Omental fat pad (tissue), 4 donors: ENCODE measurements at places on chromosomes 16 and 17.

DNA sequence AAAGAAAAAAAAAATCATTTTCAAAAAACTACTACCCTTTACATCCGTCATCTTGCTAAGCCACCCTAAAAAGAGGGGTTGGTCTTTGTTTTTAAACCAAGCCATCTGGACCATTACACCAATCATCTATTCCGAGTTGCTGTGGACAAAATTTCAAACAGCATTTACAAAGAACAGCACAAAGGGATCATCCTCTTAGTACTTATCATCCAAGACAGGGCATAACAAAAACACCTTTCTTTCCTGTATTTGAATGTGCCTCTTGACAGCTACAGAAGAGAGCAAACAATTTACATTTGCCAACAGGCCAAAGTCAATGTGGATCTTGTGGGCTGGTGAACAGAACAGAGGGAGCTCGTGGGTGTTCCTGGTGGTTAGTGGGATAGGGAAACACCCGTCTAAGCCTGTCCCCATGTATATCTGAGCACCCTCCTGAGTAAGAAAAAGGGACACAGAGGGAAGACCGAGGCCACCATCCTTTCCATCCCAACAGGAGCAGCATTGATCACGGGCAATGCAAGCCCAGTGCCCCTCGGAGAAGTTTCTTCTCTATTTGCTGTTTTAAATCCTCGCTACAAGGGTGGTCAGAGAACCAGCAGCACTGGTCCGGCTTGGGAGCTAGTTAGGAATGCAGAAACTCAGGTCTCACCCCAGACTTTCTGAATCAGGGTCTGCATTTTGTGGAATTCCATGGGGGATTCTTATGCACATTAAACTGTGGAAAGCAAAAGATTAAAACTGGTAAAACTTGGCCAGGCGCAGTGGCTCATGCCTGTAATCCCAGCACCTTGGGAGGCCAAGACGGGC is 1.9 kb downstream of the SLC39A11 start:
- no peak for DNase-seq

GRCh38 chr17:7408252-7408727 is 645 bp downstream of the NLGN2 start:
- no peak for DNase-seq

GRCh38 chr17:43175213-43176118 is 4.5 kb downstream of the NBR1 start:
- DNase-seq: no peak

DNA sequence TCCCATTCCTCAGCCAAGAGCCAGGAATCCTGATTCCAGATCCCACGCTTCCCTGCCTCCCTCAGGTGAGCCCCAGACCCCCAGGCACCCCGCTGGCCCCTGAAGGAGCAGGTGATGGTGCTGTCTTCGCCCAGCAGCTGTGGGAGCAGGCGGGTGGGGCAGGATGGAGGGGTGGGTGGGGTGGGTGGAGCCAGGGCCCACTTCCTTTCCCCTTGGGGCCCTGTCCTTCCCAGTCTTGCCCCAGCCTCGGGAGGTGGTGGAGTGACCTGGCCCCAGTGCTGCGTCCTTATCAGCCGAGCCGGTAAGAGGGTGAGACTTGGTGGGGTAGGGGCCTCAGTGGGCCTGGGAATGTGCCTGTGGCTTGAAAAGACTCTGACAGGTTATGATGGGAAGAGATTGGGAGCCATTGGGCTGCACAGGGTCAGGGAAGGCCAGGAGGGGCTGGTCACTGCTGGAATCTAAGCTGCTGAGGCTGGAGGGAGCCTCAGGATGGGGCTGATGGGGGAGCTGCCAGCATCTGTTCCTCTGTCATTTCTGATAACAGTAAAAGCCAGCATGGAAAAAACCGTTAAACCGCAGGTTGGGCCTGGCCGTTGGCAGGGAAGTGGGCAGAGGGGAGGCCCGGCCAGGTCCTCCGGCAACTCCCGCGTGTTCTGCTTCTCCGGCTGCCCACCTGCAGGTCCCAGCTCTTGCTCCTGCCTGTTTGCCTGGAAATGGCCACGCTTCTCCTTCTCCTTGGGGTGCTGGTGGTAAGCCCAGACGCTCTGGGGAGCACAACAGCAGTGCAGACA is at the start of gene SPN:
TSS of gene SPN (plus strand) at position 232 of the 791 bp plus-strand sequence. CDS start at position 714, 482 bp downstream.
- DNase-seq: no peak

DNA sequence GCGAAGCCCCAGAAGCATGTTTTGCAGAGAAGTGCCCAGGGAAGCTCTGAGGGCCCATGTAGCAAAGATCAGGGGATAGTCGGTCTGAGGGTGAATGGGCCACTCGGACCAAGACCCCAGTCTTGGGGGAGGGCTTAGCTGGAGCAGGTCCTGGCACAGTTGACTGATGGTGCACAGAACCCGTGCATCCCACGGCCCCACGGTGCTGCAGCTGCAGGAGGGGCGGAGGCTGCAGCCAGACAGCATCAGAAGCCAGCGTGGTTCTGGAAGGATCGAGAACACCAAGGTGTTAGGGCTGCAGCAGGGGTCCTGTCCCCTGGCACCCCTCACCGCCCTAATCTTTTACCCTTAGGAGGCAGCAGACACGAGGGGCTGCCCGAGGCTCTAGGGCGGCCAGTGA is 6.5 kb upstream of the MC1R start:
- no peak for DNase-seq

DNA sequence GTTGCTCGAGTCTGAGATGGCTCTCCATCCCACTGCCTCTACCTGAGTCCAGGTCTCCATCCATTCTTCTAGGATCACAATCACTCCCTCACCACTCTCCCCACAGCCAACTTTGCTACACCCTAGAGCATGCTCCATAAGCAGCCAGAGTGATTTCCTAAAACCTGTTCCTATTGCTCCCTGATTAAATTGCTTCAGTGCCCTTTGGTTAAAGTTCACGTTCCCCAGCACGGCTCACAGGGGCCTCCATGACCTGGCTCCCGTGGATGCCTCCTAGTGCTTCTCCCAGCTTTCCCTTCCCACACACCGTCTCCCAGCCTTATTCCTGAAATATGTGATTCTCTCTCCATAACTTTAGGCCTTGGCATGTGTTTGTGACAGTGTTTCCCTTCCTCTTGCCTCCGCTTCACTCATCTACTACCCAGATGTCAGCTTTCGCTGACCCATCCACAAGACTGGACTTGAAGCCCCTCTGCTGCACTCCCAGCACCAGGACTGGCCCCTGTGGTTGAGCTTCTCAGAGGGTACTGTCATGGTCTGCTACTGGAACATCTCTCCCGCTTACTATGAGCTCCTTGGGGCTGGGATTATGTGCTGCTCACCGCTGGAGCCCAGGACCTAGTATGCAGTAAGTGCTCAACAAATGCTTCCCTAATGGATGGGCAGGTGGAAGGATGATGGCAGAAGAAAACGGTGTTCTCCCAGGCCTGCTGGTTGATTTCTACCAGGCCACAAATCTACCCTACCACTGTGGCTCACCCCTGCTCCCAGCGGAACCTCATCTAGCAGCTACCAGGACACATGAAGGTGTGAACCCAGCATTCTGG is 17.9 kb downstream of the MYO18A start:
- no peak for DNase-seq

DNA sequence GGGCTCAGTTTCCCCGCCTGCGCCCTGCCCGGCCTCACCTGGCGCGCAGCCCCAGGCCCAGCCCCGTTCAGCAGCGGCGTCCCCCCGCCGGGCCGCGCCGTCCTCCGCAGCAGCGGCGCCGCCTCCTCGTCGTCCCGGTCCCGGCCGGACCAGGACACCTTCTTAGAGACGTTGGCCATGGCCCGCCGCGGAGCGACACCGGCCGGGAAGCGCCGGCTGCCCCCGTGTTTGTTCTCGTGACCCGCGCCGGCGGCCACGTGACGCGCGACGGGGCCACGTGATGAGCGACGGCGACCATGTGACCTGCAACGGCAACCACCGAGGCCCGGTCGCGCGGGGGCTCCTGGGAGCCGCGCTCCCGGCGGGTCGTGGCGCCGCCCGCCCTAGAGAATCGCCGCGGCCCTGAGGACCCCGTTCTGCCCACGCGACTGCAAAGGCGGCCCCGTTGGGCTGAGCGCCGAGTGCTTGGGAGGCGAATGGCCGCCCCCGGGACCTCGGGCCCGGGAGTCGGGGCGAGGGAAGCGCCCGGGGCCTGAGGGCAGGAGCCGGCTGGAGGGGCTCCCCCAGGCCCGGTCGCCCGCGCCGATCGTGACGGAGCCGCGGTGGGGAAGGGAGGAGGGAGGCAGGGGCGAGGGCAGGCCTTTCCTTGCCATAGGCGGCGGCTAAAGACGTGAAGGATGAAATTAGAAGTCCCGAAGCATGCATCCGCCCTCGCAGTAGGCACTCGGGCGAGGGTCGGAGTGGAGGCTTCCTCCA is at the start of gene CLCN7:
TSS of gene CLCN7 (minus strand) at position 233 of the 756 bp plus-strand sequence. CDS start at position 179, 54 bp downstream.
- peak; percentile 89 for DNase-seq

DNA sequence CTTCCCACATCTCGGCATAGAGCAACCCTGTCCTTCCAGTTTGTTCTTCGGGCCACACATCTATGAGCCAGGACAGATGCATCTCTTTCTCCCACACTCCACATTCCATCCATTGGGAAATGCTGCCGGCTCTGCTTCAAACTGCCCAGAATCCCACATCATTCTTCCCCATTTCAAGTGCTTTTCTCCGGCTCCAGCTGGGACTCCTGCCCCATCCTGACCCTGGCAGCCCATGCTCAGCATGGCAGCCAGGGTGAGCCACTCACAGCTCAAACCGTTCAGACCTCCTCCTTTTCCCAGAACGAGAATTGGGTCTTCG is 132.8 kb upstream of the SDK2 start:
- DNase-seq: no peak

- no peak for DNase-seq
These were observed 2.3 kb downstream of the TGFB1I1 start for GRCh38 chr16:31474173-31474714.

DNA sequence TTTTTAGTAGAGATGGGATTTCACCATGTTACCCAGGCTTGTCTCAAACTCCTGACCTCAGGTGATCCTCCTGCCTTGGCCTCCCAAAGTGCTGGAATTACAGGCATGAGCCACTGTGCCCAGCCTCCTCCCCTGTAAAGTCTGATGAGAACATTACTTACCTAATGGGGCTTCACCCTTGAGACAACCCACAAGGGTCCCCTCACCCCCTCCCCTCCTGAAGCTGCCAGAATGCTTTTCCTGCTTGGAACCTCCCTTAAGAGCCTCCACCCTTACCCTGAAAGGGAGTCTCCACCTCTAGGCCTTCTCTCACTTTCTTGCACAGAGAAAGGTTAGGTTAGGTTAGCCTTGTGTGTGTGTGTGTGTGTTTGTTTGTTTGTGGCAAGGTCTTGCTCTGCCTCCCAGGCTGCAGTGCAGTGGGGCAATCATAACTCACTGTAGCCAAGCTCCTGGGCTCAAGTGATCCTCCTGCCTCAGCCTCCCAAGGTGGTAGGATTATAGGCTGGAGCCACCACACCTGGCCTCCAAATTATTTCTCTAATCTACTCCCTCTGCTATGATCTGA is 8.9 kb downstream of the SLC5A11 start:
- no peak for DNase-seq

DNA sequence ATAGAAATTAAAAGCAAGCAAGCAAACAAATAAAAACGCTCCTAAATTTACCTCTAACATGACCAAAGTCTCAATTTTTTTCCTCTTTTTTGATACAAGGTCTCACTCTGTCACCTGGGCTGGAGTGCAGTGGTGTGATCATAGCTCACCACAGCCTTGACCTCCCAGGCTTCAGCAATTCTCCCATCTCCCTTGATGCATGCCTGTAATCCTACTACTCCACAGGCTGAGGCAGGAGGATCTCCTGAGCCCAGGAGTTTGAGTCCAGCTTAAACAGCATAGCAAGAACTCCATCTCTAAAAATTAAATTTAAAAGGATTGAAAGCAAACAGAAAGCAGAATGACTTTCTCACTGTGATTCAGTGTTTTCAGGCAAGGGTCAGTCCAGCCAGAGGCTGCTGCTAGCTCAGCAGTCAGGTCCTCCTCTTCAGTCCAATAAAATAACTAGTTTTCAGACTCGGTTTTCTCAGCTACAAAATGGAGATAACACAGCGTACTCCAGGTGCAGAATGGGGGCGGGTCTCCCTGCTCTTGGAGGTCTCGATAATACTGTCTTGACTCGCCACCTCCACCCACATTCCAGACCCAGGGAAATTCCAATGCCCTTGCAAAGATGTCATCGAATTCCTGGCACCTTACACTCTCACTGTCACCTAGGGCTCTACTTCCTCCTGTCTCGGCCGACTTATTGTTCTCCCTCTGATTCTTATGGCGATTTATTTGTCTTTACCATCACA is 20.7 kb upstream of the MRTFB start:
- DNase-seq: no peak

DNA sequence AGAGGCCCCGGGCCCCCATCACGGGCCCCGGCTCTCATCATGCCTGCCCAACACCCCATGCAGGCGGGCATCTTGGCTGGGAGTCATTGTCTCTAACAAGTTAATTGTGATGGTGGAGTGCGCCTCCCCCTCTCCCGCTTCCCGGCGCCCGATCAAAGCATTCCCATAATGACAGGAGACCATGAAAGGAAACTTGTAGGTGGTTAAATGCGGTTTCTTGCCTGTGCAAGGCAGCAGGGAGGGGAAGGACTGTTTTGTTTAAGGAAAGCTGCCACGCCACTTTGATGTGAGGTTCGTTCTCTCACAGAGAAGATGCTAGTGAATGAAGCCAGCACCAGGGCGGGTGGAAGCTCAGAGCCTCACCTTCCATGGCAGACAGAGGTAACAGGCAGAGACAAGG is 45.4 kb downstream of the C16orf78 start:
- DNase-seq: no peak

DNA sequence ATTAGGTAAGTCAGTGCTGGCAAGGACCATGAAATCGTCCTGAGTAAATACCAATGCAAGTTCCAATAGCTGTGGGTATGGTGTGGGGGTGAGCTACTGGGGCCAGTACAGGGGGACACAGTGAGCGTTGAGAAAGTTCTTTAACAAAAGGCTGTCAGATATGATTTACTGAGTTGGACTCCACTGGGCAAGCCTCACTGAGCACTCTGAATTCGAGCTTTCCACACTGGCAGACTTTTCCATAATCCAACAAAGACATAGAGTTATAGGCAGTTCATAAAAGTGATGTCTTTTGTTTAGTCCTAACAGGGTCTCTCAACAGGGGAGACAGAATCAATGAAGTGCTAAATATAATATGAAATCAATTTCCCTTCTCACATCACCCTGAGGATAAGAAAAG is 489.0 kb downstream of the KCNJ2 start:
- DNase-seq: no peak

- peak; percentile 87 for DNase-seq
These were observed at the start of gene MAFG for GRCh38 chr17:81927653-81928543. MAFG (minus strand) TSS chr17:81927735; CDS start chr17:81923185, 4,550 bp downstream.

DNA sequence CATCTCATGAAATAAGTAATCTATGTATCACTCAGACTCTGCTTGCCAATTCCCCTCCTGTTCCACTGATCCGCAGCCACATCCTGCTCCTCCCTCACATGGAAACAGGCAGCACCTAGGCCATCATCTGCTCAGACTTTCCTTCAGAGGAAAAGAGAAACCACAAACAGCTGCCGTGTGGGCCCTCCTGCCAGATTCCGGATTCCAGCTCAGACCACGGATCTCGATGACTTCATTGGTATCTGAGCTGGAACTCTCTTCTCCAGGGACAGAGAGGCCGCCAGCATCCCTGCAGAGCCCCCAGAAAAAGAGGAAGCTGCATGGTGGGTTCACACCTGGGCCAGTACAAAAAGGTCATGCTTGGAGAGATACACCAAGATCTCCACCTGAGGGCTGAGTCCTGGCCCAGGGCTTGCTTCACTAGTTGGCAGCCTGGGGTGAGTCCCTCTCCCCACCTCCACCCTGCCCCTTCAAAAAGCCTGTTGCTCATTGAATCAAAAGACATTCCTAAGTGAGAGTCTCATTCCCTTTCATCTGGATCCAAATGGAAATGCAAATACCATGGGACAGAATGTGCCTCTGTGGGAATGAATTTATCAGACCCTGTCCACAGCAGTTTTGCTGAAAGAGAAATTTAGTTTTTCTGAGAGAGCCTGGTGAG is 47.2 kb downstream of the HOXB1 start:
- DNase-seq: no peak

GRCh38 chr17:50148226-50149090 is 2.0 kb downstream of the PPP1R9B start:
- peak; percentile 65 for DNase-seq
